ENCODE measurements at places on chromosomes 7 and 10. TPM values are rescaled to one million over a fixed set of nuclear protein-coding genes. Genes with fewer than 3 reads are reported as not detected.

PGAM2 gene
- total RNA-seq = 680 TPM

DNA sequence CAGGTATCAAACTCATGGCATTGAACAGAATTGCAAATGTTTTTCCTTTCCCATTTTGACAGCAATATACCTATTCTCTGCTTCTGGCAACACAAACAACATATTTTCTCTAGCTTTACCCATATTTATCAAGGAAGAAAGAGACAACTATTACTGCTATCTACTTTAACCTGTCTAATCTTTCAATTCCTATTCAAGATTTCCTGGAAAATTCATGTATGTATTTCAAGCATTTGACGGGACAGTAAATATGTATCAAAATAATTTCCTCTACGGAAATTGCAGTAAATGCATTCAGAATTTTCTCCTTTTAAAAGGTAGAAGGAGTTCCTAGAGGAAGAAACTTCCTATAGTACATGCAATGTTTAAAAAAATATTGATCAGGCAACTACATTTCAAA lies 179.3 kb upstream of the LRRN3 start:
- H3K27me3 ChIP-seq = no peaks in the 10 kb centered on the region
- no peak overlapping the region for H3K4me3 ChIP-seq
- H3K27ac ChIP-seq = no peak overlapping the region
- DNase-seq = no peak

DNA sequence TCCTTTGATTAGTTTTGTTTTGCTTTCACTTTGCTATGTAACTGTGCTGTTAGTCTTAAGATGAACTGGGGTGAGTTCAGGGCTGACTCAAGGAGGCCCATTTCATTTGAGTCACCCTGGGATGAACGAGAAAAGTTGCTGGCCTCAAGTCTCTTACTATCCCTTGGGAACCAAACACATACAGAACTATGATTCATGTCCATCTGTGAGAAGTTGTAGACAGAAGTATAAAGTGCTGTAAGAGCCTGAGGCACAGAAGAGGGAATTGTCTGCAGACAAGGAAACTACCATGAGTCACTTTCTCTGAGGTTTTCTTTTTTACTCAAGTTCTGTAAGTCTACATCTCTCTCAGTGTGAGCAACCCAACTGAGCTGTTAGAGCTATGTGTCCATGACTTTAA lies 179.8 kb upstream of the CSTF2T start:
- peak; percentile 78 for DNase-seq
- peak overlapping the region; percentile 70 for H3K27ac ChIP-seq
- H3K36me3 ChIP-seq = no peaks in the 10 kb centered on the region

- no peaks in the 10 kb centered on the region for H3K27me3 ChIP-seq
- H3K4me3 ChIP-seq = no peak overlapping the region
- H3K27ac ChIP-seq = no peak overlapping the region
- no peak for DNase-seq
Measured at GRCh38 chr7:114264023-114264422, 150.6 kb upstream of the FOXP2 start.

- no peaks in the 10 kb centered on the region for H3K27me3 ChIP-seq
- no peak overlapping the region for H3K4me3 ChIP-seq
- no peak overlapping the region for H3K27ac ChIP-seq
- H3K36me3 ChIP-seq = no peaks in the 10 kb centered on the region
Measured at GRCh38 chr7:47743965-47744591, 162.2 kb upstream of the TNS3 start.

BMS1 gene
- 10.5 TPM for total RNA-seq

DNA sequence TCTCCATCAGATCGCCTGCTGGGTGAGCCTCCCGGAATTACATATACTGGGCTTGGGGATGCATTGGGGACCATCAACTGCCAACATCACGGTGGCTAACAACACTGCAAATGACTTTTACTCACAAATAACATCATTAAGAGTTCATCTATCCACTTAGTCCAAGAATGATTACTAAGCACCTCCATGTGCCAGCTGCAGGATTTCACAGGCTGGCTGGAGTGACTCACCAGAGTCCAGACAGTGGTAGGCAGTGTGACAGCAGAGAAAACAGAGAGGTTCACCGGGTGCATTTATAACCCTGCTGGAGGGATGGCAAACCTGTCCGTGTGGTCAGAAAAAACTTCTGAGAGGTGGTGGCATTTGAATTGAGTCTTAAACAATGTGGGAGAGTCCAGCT lies 3.2 kb upstream of the IGFBP3 start:
- no peak overlapping the region for H3K27ac ChIP-seq
- peak; percentile 70 for DNase-seq
- H3K27me3 ChIP-seq = no peaks in the 10 kb centered on the region
- no peaks in the 10 kb centered on the region for H3K36me3 ChIP-seq
- no peak overlapping the region for H3K4me3 ChIP-seq
- peaks cover 44% of the 10 kb centered on the region for H3K4me1 ChIP-seq

GRCh38 chr10:3510741-3511140 lies 274.3 kb downstream of the KLF6 start:
- no peak overlapping the region for H3K4me3 ChIP-seq
- no peaks in the 10 kb centered on the region for H3K4me1 ChIP-seq
- no peak overlapping the region for H3K27ac ChIP-seq
- H3K27me3 ChIP-seq = no peaks in the 10 kb centered on the region
- H3K36me3 ChIP-seq = no peaks in the 10 kb centered on the region
- no peak for DNase-seq

DNA sequence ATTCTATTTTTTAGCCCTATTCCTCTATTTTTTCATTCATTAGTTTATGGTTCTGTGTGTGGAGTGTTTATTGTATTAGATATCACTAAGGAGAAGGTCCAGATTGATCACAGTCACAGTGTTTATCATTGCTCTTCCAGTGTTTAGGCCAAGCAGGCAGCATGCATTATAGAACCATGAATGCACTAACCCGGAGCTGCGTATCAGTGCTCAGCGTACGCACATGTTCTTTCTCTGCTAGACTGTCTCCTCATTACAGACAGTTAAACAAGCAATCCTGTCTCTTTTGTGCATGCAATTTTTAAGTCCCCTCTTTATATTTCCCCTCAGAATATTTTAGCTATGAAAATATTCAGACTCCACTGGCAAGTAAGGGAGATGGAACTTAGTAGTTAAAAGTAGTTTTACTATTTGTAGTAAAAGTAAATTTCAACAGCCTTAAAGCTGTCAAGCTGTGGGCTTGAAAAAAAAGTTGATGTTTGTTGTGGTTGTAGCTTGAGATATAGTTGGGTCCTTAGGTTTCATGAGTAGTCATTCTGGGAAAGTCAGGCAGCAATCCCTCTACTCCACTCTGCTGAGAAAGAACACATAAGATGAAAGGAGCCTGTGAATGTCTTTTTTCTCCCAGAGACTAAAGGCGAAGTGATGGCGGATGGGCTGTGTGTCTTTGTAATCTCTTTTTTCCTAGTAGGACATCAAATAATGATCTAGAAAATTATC lies 260.4 kb downstream of the CDK14 start:
- no peak overlapping the region for H3K4me3 ChIP-seq
- no peaks in the 10 kb centered on the region for H3K27me3 ChIP-seq
- peaks cover 3% of the 10 kb centered on the region for H3K4me1 ChIP-seq

DNA sequence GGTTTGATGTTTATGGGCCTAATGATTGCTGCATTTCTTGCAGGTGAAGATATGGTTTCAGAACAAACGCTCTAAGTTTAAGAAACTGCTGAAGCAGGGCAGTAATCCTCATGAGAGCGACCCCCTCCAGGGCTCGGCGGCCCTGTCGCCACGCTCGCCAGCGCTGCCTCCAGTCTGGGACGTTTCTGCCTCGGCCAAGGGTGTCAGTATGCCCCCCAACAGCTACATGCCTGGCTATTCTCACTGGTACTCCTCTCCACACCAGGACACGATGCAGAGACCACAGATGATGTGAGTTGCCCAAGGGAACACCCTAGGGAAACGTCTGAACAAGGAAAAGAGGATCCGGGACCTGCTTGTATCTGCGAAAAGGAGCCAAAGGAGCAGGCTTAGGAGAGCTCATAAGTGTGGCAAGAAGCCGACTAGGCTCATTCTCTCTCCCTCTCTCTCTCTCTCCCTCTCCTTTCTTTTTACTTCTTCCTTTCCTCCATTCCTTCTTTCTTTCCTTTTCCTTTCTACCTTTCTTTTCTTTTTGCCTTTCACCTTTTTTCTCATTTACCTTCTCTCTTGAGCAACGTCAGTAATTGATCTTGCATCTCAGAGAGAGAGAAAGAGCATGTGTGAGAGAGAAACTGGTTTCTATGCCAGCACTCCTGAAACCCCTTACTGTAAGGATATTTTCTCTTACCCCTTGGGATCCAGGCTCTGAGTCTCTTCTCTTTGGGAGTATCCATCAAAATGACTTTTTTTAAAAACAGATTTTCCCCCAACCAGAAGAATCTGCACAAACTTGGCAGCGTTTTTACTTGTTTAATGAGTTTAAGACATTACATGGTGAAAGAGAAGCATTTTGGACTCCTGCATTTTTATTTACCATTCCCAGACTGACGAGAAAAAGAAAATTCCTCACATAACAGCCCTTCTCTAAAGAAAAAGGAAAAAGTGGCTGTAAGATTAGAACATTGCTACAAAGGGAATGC lies 4.7 kb downstream of the DLX6 start:
- H3K27me3 ChIP-seq = peaks cover 60% of the 10 kb centered on the region
- H3K36me3 ChIP-seq = no peaks in the 10 kb centered on the region
- DNase-seq = no peak
- H3K27ac ChIP-seq = no peak overlapping the region
- H3K4me3 ChIP-seq = no peak overlapping the region

TWIST1 gene
- 1.9 TPM for total RNA-seq
